ENCODE measurements at places on chromosomes 12 and 14.

DNA sequence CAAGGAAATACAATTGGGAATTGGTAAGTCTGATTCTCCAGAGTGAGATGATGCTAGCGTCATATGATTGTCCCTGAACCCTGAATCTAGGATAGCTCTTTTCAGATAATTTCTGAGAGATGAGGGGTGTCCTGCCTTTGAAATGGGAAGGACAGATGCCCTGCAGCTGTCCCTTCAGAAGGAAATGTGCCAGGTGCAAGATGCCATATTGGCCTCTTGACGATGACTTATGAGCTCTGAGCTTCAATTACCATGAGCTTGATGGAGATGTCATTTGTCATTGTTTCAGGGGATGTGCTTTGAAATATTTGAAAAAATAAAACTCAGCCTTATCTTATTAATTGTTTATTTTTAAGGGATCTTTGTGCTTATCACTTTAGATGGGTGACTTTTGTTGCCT, 185.1 kb downstream of the DACT1 start:
- DNase-seq, result no peak

DNA sequence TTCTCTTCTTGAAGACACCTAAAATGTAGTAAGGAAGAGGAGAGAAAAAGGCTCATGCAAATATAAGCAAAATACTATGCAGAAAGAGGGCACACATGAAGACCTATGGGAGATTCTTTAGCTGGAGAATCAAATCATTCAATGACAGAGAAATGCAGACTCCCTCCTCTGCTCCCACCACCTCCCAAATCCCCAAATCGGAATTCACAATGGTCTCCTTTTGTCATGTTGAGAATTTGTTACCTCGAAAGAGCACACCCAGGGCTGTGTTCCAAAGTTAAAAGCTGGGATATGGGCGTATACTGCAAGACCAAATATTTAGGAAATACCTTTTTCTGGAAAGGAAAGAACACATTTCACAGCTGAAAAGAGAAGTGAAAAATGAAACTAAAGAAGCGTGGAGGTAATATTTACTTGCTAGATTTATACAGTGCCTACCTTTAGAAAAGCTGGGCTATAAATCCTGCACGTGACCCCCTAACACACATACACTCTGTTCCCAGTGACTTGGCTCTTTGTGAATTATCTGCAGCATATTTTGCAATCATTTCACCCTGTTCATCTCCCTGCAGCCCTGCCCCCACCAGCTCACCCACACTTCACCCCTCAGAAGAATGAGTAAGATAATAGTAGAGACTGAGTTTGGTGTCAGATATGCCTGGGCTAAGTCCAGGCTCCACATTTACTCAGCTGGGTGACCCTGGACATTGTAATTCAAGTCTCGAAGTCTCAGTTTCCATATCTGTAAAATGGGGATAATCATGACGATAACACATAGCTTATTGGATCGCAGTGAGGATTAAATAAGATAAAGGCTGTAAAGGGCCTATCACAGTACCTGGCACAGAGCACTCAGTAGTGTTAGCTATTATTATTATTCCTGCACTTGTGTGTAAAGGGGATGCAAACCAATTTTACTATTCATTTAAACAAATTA, 2.9 kb upstream of the CACNA1C start:
- no peak for DNase-seq

DNA sequence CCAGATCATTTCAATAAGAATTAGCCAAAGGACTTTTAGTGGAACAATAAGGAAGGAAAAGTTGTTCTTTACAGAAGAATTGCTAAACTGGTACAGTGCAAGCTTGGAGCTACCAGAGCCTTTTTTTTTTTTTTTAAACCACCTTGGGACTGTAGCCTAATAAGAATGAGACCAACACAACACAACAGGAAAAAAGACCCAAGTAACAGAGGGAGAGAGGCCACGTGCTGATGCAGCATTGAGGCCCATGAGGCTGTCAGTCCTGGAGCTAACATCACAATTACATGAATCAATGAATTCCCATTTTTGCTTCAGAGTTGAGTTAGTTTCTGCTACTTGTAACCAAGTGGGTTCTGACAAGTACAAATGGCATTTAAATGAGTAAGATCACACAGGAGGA, 149.0 kb upstream of the EEA1 start:
- DNase-seq, result no peak

DNA sequence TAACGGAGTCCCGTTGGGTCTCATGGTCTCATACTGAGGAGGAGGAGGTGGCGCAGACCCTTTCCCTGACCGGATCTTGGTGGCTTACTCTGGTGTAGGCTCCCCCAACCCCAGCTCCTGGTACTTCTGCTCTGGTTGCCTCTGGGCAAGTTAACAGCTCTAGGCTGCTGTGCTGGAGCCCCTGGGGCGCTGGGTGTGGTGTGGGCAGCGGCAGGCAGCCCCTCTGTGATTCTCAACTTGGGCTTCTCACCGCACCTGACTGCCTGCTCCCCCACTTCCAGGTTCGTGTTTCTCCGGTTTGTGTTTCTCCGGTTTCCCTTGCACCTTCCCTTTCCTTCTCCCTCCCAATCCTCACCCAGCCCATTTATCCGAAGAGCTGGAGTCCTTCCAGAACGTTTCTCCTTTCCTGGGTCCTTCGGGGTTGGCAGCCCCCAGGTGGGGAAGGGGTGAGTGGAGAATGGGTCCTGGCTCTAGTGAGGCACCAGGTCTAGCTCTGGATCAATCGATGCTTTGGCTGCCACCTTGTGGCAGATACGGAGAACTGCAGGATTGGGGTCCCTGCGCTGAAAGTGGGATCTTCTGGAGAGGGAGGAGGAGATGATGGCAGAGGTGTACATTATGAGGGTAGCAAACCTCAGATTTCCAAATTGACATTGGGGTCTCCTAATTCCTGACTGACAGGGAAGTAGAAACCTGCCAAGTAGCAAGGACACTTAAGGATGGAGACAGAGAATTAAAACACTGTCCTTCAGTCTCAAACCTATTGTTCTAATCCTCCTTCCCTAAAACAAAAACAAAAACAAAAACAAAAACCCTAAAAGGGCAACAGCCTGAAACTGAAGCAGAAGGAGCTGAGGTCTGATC, 8.3 kb downstream of the CISTR start:
- no peak for DNase-seq
